ENCODE measurements at places on chromosomes 3 and 15. TPM values are rescaled to one million over a fixed set of nuclear protein-coding genes. Genes with fewer than 3 reads are reported as not detected.

GRCh38 chr3:42689421-42690014 lies 4.2 kb downstream of the KLHL40 start:
- DNase-seq: no peak

Gene CCDC13
- total RNA-seq: 0.51 TPM

GRCh38 chr3:27714146-27714526 lies 8.0 kb downstream of the EOMES start:
- DNase-seq: no peak

DNA sequence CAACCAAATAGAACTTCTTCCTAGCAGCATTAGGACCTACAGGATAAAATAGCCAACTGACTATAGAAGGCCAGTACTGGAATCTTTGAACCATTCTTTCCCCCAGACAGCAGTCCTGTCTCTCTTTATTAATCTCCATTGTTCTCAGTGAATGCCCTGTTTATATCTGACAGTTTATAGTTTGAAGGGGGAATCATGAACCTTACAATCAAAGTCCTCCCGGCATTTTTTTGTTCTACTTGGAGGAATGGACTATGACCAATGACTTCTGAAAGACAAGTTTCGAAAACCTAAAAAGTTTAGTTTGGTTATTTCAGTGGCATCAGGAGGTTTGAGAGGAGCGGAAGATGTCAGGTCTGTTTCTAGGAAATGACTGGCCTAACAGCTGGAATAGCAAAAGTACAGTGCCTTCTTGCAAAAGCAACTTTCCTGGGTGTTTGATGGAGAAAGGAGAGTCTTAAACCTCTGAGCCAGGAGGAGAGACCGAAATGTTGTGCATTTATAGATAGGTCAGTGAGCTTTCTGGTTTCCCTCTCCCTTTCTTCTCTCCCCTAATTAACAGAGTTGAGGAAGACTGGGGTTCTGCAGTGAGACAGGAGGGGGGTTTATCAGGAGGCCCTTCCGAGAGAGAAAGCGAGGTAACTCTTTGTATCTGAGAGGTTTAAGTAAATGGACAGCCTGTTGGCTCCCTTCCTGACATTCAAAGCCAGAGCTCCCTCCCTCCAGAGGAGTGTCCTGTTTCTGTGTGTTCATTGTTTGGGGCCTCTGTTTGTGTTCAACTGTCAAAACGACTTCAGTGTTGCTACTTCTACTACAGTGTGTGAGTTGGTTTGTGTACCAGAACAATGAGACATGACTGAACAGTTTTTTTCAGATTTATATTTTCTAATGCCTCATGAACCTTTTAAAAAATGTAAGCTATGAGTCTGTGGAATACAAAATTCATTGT lies 383.0 kb upstream of the RARB start:
- peak; percentile 27 for DNase-seq

DNA sequence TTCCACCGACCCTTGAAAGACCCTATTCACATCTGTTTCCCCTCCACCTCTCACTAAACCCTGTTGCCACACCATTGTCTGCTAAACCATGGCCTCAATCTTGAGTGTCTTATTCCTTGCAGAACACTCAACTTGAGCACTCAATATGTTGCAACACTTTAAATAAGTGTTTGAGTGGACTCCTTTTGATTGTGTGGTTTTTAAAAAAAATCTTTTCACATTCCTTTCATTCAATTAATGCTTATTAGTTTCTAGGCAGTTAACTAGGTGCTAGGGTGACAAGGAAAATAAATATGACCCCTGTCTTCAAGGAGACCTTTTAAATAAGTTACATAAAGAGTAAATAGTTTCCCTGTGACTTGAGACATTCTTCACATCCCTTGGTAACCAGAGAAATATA lies 13.3 kb upstream of the HHLA2 start:
- no peak for DNase-seq

- no peak for DNase-seq
Measured at GRCh38 chr15:52217186-52217585, 26.0 kb upstream of the GNB5 start.

Data from fibroblast of lung (primary cell).